ENCODE measurements at places on chromosomes 13 and 19. TPM values are rescaled to one million over a fixed set of nuclear protein-coding genes. Genes with fewer than 3 reads are reported as not detected.

ZNF91 gene
- total RNA-seq = 80.0 TPM

CEBPA gene
- total RNA-seq = 0.08 TPM

WASF3 gene
- total RNA-seq = not detected

TGFBR3L gene
- 2.1 TPM for total RNA-seq

ERICH4 gene
- not detected for total RNA-seq

C1QTNF9B gene
- total RNA-seq = not detected

ZNF491 gene
- 1.8 TPM for total RNA-seq

ZNF100 gene
- 18.3 TPM for total RNA-seq

SLC25A42 gene
- total RNA-seq = 23.6 TPM

TEKTIP1 gene
- 5.7 TPM for total RNA-seq

MED4 gene
- 60.4 TPM for total RNA-seq

ZNF600 gene
- 19.0 TPM for total RNA-seq

LCP1 gene
- total RNA-seq = 1,086 TPM
